Calu3 (cell line): ENCODE measurements at places on chromosomes 5 and 9. TPM values are rescaled to one million over a fixed set of nuclear protein-coding genes. Genes with fewer than 3 reads are reported as not detected.
A peak's percentile ranks its signal among the peaks of the same experiment; 100 is the strongest.

DNA sequence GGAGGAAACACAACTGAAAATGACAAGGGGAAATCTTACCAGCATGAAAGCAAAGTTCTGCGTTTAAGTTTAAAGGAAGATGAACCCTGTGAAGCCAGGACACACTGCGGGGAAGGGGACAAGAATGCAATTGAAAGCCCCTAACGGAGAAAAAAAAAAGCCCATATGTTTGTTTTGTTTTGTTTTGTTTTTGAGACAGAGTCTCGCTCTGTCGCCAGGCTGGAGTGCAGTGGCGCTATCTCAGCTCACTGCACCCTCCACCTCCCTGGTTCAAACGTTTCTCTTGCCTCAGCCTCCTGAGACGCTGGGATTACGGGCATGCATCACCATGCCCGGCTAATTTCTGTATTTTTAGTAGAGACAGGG is 2.9 kb downstream of the STK10 start:
- H3K36me3 ChIP-seq, result peaks cover 29% of the 10 kb centered on the region
- DNase-seq, result no peak
- no peak overlapping the region for H3K27ac ChIP-seq
- peaks cover 12% of the 10 kb centered on the region for H3K27me3 ChIP-seq
- no peak overlapping the region for H3K4me3 ChIP-seq
- H3K4me1 ChIP-seq, result peaks cover 20% of the 10 kb centered on the region

The OR1N1 gene
- total RNA-seq, result not detected in 2 replicates

- H3K36me3 ChIP-seq, result peaks cover 15% of the 10 kb centered on the region
- no peak overlapping the region for H3K4me3 ChIP-seq
- DNase-seq, result no peak
- no peaks in the 10 kb centered on the region for H3K27me3 ChIP-seq
- H3K4me1 ChIP-seq, result no peaks in the 10 kb centered on the region
- no peak overlapping the region for H3K27ac ChIP-seq
These were observed 2.6 kb upstream of the PBX3 start for GRCh38 chr9:125744616-125745015.

GRCh38 chr5:155906046-155906445 is 420.9 kb upstream of the SGCD start:
- H3K4me1 ChIP-seq, result no peaks in the 10 kb centered on the region
- no peaks in the 10 kb centered on the region for H3K36me3 ChIP-seq
- DNase-seq, result no peak
- no peaks in the 10 kb centered on the region for H3K27me3 ChIP-seq
- H3K4me3 ChIP-seq, result no peak overlapping the region

The FBP1 gene
- total RNA-seq, result 6.5 and 7.7 TPM in 2 replicates

GRCh38 chr5:159041444-159042198 is 58.1 kb downstream of the EBF1 start:
- no peak overlapping the region for H3K27ac ChIP-seq
- H3K4me3 ChIP-seq, result no peak overlapping the region
- H3K36me3 ChIP-seq, result no peaks in the 10 kb centered on the region
- no peak for DNase-seq
- H3K27me3 ChIP-seq, result peaks cover 52% of the 10 kb centered on the region

DNA sequence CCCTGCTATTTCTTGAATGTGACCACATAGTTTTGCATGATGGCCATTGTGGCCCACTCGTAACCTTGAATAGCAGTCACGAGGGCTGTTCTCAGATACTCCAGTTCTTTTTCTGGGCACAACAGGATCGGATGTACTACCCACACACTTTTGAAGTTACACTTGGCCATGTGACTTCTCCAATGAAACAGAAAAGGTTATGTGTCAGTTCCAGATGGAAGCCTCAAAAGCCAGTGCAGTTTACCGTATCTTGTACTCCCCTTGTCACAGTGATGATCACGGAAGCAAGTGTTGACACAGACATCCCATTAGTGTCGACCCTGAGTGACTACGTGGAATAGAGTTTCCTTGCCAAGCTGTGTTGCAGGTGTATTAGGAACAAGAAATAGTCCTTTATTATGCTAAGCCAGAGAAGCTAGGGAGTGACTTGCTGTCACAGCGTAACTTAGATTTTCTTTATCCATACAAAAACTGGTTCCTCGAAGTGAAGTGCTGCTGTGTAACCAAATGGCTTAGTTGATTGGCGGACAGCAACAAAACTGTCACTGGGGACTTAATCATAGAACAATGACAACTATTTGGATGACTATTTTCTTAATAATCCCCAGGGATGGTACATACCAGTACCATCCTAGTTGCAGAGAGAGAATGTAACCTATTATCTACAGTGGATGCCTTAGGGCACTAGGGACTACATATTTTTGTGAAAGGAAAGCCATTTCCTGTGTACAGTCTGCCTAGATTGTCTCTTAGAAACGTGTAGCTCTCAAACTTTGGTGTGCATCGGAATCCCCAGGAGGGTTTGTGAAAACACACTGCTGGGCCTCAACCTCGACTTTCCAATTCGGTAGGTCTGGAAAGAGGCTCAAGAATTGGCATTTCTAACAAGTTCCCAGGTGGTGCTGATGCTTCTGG is 90.1 kb upstream of the DMRT1 start:
- no peak overlapping the region for H3K27ac ChIP-seq
- no peaks in the 10 kb centered on the region for H3K4me1 ChIP-seq
- H3K27me3 ChIP-seq, result no peaks in the 10 kb centered on the region

DNA sequence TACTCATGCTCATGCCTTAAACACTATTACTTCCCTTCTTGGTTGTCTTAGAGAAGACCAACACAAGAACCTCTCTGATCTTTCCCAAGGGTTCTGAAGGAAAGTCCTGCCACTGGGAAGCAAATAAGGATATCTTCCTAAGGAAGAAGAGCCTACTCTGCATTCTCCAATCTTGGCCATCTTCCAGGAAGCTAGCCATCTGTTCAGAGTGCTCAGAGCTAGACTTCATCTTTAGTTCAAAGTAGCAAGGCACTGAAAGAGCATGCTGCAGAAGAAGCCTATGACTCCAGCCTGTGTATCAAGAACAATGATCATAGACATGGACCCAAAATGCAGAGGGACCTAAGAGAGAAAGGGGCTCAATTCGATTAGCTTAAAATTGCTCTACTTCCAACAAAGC is 114.7 kb downstream of the KIAA0825 start:
- H3K4me3 ChIP-seq, result no peak overlapping the region
- no peak for DNase-seq
- no peak overlapping the region for H3K27ac ChIP-seq
- H3K4me1 ChIP-seq, result no peaks in the 10 kb centered on the region
- no peaks in the 10 kb centered on the region for H3K36me3 ChIP-seq

DNA sequence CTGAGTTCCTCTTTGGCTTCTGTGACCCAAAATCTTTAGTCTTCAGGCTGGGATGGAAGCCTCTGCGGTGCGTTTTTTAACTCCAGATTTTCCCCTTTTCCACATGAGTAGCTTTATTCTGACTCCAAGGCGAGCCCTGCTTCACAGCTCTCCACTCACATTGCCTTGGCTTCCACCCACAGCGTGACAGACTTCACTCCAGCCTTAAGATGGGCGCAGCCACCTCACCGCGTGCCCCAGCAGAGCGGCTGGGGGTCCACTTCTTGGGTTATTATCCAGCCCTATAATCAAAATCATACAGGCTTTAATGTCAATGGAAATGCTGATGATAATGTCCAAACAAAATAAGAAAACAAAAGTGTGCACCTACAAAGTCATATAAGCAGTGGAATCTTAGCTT is 1.2 kb downstream of the EXOC3 start:
- peaks cover 61% of the 10 kb centered on the region for H3K36me3 ChIP-seq
- peak overlapping the region; percentile 27 for H3K27ac ChIP-seq
- no peak for DNase-seq

DNA sequence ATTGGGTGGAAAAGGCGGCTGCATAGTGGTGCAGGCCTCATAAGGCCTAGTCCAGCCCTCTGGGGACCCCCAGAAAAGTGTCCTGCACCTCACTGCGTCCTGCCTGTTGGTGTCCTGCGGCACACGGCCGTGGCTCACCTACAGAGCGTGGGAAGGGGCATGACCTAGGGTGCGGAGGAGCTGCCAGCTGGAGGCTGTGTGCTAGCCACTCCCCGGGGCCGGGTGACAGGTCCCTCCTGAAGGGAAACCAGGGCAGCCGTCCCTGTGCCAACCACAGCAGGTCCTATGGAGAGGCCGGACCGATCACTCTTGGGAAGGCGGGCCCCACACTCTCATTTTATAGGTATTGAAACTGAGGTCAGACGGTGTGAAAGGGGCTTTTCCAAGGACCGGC is 150.7 kb downstream of the RXRA start:
- H3K4me1 ChIP-seq, result no peaks in the 10 kb centered on the region
- H3K36me3 ChIP-seq, result no peaks in the 10 kb centered on the region
- H3K27ac ChIP-seq, result no peak overlapping the region

DNA sequence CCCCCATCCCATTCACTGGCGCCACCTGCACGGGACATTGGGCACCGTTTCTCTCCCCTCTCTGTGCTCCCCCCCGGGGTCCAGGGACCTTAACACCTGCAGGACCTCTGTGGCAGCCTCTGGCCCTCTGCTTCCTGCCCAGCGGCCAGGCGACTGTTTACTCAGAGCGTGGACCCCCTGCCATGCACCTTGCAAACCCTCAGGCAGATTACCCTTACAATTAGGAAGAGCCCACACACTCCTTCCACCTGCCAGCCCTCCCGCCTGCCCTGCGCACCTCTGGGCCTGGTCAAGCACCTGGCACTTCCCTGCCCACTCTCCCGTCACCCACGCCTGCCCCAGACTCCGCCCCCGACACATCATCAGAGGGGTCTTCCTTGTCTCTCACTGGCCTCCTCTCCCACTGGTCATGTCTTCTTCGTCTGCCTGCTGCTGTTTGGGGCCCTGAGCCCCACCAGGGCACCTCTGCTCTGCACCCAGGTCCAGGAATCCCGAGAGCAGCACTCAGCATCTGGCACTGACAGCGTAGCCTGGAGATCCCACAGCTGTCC is 281.3 kb upstream of the IRX4 start:
- H3K27ac ChIP-seq, result no peak overlapping the region
- no peak for DNase-seq
- H3K27me3 ChIP-seq, result peaks cover 14% of the 10 kb centered on the region
- no peaks in the 10 kb centered on the region for H3K36me3 ChIP-seq

DNA sequence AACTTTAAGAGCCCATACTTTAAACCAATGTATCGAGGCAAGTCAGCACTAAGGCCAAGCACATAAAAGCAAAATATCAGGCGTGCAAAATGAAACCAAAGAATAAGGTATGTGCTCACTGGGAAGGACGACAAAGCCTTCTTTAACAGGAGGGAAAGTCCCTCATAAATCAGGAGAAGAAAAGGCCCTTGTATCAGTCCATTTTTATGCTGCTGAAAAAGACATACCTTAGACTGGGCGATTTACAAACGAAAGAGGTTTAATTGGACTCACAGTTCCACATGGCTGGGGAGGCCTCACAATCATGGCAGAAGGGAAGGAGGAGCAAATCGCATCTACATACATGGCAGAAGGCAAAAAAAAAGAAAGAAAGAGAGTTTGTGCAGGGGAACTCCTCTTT is 68.9 kb downstream of the UBE2QL1 start:
- H3K4me3 ChIP-seq, result no peak overlapping the region
- no peaks in the 10 kb centered on the region for H3K36me3 ChIP-seq
- peaks cover 16% of the 10 kb centered on the region for H3K27me3 ChIP-seq
- no peak for DNase-seq

The PRDM9 gene
- total RNA-seq, result not detected in 2 replicates

DNA sequence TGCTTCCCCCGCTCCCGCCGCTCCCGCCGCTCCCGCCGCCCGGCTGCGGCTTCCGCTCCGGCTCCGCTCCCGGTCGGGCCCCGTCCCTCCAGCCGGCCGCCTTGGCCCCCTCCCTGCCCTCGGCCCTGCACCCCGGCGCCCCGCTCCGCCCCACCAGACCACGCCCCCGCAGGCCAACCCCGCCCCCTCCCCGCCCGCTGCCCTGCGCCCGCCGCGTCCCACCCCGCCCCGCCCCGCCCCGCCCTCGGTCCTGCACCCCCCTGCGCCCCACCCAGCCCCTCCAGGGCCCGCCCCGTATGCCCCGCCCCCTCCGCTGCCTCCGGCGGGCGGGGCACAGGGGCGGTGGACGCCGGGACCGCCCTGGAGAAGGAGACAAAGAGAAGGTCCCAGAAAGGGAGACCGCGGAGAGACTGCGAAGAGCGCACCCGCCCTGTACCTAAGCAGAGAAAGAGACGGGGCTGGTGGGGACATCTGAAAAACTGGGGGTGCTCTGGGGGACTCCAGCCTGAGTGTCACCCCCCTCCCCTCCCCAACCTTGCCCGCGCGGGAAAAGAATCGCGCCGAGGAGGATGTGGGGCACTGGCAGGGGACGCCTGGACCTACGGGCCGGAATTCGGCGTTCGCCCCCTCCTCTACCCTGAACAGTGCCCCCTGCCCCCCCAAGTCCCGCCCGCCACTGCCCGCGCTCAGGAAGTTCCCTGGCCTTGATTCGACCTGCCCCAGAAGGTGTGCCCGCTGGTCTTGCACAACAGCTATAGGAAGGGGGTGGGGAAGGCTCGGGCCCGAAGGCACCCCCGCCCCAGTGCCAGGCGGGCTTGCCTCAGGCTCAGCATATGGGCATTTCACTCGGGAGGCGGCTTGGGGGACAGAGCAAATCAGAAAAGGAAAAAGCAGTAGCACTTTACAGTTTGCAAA is 42.8 kb upstream of the STXBP1 start:
- H3K36me3 ChIP-seq, result peaks cover 41% of the 10 kb centered on the region
- DNase-seq, result peak; percentile 76
- H3K4me3 ChIP-seq, result peak overlapping the region; percentile 94
- peak overlapping the region; percentile 80 for H3K27ac ChIP-seq
- peaks cover 26% of the 10 kb centered on the region for H3K4me1 ChIP-seq
- no peaks in the 10 kb centered on the region for H3K27me3 ChIP-seq

The APBB3 gene
- 15.1 and 15.7 TPM in 2 replicates for total RNA-seq

The GLRA1 gene
- total RNA-seq, result not detected in 2 replicates
